Stimulated activated CD4-positive, alpha-beta T cell treated with anti-CD3 and anti-CD28 coated beads, Interleukin-12 subunit alpha, Interleukin-12 subunit beta, amount 100 ng/mL, for 24 hours (primary cell): ENCODE measurements at places on chromosomes 13 and 19.

GRCh38 chr13:43431841-43432240 is 354.9 kb downstream of the ENOX1 start:
- DNase-seq = no peak

GRCh38 chr13:21703846-21704245 is 33.0 kb downstream of the FGF9 start:
- DNase-seq = no peak

DNA sequence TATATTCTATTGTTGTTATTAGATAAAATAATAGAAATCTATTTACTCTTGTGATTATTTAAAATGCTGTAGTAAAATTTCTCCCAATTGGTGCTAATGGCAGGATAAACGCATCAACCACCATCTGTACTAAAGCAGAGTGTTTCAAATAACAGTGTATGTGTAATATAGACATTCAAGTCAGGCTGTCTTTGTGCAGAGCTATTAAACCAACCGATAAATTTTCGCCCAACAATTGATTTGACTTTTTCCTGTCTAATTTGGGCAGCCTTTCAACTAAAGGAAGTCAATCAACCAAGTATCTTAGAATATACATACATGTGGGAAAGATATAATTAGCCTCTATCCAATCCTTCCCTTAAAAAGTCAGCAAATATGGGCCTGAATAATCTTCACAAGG is 5.8 kb downstream of the AMER2 start:
- no peak for DNase-seq

GRCh38 chr19:11735375-11735774 is 3.4 kb downstream of the ZNF823 start:
- no peak for DNase-seq

GRCh38 chr19:55044771-55045716 is 7.0 kb upstream of the GP6 start:
- no peak for DNase-seq

DNA sequence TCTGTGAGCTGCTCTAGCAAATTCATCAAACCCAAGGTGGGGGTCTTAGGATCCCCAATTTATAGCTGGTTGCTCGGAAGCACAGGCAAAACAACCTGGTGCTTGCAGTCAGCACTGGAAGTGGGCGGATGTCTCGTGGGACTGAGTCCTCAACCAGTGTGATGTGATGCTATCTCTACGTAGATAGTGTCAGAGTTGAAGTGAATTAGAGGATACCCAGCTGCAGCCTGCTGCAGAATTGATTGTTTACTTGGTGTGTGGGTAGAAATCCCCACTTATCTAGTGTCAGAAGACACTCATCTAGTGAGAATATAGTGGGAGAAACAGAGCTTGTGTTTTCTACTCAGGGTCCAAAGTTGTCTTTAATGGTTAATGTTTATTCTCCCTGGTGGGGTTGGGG is 63.3 kb downstream of the CBY2 start:
- DNase-seq = no peak

DNA sequence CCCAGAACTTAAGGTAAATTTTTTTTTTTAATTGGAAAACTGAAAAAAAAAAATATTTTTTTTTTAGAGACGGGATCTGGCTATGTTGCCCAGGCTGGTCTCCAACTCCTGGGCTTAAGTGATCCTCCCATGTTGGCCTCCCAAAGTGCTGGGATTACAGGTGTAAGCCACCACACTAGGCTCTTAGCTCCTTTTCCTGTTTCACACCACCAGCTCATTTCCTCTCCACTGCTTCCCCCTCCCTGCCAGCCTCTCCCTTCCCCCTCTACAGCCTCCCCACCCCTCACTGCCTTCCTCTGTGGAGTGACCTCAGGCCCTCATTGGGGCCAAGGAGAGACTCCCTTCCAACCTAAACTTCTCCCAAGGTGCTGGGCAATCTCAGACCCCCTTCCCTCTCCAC is 4.2 kb upstream of the GIPR start:
- DNase-seq = no peak

DNA sequence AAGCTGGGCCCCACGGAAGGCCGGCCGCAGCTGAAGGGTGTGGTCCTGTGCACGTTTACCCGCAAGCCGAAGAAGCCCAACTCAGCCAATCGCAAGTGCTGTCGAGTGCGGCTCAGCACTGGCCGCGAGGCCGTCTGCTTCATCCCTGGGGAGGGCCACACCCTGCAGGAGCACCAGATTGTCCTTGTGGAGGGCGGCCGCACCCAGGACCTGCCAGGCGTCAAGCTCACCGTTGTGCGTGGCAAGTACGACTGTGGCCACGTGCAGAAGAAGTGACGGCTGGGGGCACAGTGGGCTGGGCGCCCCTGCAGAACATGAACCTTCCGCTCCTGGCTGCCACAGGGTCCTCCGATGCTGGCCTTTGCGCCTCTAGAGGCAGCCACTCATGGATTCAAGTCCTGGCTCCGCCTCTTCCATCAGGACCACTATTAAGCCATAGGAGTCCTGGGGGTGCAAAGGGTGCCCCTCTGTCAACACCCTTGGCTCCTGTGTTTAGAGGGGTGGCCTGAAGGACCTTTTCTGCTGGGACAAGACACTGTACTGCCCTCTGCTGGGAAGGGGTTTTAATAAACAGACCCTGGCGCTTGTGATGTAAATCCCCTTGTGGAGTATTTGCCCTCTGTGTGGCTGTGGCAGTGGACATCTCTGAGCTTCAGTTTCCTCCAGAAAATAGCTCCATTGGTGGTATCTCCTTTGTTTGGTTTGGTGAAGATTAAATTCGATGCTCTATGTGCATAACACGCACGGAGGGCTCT is 1.9 kb downstream of the MRPS12 start:
- no peak for DNase-seq

DNA sequence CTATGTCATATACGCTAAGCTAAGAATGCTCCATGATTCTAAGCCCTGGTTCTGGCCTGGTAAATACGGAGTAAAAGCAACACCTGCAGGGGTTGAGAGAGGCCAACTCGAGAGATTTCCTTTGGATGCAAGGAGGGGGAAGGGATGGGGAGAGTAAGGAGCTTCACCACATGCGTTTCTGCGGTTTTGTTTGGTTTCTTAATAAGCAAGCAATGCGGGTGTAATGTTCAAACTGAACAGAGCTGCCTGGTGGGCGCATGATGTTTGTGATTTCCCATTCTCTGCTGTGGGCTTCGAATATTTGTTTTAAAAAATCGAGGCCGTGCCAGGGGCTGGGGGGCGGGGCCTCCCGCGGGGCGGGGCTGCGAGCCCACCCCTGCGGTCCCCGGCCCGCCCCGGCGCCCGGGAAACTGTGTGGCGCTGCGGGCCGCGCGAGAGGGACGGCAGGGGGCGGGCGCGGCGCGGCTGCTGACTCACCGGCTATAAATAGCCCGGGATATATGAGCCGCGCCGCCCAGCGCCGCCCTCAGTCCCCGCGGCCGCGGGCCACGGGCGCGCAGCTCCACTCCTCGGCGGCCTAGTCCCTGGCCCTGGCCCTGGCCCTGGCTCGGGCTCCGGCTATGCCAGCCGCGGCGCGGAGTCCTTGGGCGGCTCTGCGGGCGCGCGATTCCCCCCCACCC is 5.1 kb downstream of the BBC3 start:
- DNase-seq = peak; percentile 67

DNA sequence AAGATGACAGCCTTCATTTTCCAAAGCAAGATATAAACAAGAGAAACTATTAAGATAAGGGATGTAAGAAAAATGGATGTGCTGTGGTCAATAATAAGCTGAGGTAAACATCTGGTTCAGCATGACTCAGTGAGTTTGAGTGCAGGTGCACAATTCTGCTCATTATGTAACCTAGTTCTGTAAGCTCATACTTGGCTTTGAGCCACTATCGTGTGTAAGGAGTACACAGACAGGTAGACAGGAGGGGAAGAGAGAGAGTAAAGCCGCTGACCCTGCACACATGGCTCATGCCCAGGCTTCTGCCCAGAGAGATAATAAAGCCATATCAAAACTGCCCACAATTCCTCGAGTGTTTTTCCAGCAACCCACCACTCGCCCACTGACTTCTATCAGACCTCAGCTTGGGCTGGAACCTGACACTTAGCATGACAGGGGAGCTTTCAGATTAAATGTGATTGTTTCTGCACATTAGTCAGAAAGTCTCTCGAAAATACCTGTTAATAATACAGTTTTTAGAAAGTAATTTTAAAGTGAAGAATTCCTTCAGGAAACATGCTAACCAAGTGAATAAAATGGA is 51.7 kb downstream of the ZNF91 start:
- no peak for DNase-seq

DNA sequence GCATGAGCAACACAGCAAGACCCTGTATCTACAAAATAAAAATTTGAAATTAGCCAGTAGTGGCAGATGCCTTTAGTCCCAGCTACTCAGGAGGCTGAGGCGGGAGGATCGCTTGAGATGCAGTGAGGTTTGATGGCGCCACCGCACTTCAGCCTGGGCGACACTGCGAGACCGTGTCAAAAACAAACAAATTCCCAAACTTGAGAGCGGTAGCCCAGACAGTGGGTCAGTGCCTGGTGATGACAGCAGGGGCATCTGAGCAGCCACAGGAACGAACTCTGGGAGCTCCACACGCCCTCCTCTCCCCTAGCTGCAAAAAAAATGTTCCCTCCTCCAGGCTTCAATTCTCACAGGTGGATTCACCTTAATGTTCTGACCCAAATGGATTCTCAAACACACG is 14.1 kb downstream of the ZNF490 start:
- no peak for DNase-seq

GRCh38 chr13:72199640-72200039 is 332.6 kb upstream of the DACH1 start:
- DNase-seq = no peak

DNA sequence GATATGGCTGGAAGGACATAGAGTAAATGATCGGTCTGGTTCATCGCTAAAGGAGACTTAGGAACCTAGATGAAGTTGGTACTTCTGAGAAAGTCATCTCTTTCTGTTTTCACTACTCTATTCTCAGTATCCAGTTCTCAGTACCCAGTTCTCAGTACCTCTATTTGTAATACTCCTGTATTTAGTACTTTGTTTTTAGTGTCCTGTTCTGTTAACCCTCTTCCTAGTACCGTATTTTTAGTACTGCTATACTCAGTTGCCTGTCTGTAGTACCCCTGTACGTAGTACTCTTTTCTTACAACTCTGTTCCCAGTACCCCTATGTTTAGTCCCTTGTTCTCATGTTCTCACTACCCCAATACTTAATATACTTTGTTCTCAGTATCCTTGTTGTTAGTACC is 1.2 kb downstream of the RFXAP start:
- DNase-seq = no peak

DNA sequence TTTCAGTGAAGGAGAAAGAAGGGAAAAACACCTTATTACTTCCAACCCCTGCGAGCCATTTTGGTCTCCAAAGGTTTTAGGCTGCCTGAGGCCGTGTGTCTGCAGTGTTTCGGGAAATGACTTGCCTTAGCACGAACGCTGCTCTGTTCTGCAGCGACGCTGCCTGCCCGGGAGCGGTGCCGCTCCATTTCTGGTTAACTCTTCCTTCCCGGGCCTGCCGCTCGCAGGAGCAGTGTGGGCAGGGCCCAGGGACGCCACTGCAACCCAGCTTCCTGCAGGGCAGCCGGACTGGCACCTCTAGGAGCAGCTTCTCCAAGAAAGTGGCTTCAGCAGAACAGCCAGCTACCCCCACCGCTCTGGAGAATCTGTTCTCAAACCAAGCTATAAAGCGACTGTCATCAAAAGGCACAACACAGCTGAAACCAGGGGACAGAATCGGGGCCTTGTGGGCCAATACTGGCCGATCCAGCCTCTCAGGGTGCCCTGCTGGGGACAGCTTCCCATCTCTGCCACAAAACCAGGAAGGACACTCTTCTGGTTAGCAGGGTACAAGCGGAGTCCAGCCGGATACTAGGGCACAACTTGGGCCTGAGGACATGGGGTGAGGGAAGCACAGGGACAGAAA is 72.2 kb downstream of the KCTD15 start:
- DNase-seq = no peak

DNA sequence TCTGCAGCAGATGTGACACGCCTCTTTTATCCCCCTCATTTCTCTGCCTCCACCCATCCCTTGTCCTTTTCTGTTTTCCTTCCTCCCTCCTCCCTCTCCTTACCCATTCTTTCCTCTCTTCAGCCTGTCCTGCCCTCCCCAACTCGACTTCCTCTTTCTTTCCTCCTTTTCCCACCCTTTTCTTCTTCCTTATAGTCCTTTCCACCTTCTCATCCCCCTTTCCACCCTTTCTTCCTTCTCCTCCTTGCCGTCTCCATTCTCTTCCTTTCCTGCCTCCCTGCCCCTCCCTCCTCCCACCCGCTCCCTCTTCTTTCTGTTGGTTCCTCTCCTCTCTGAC is 688 bp upstream of the ZNF71 start:
- no peak for DNase-seq

GRCh38 chr19:17289489-17289888 is 7.8 kb downstream of the ANKLE1 start:
- DNase-seq = no peak

GRCh38 chr13:114120591-114121011 is 11.8 kb downstream of the RASA3 start:
- DNase-seq = no peak

DNA sequence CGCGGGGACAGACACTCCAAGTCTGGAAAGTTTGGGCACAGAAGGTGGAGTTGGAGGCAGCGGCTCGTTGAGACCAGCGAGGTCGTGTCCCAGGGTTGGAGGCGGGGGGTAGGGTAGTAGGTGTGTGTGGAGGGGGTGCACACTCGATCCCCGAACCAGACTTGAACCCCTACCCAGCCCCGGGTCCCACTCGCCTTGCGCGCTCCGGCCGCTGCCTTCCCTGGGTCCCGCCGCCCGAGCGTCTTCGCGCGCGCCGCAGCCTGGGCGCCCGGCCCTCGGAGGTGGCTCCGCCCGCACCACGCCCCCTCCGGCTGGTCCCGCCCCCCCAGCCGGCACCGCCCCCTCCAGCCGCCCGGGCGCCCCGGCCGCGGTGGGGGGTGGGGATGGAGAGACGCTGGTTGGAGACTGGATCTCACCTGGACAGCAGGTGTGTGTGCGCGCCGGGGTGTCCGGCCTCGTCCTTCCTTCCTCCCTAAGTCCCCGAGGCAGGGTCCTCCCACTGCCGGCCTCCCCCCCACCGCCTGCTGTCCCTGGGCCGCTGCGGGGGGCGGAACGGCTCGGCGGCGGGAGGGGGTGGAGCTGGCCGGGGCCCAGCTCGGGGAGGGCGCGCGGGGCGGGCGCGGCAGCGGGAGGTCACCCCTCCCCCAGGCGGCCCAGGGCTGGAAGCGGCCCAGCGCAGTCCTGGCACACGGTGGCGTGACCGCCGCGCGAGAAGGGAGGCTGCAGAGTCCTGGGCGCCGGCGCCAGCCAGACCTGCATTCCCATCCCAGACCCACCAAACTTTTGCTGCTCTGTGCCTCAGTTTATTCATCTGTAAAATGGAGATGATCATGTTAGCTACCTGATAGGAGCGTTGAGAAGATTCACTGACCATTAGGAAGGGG is at the start of gene KANK2:
Gene KANK2, minus strand, starts transcription at position 255 of the 884 bp plus-strand sequence. CDS start 3,034 bp downstream, outside the sequence.
- peak; percentile 55 for DNase-seq

GRCh38 chr13:83378908-83379307 is 503.4 kb downstream of the SLITRK1 start:
- no peak for DNase-seq

- no peak for DNase-seq
These were observed 327.8 kb downstream of the SUCLA2 start for GRCh38 chr13:47673009-47673850.

GRCh38 chr19:35146746-35147459 is 3.8 kb downstream of the FXYD7 start:
- DNase-seq = no peak

- no peak for DNase-seq
These were observed 95.1 kb downstream of the CAB39L start for GRCh38 chr13:49348751-49349150.
